ENCODE measurements at places on chromosomes 11 and 22.

- no peak for DNase-seq
Observed at GRCh38 chr22:29044657-29045176, 16.9 kb downstream of the C22orf31 start.

DNA sequence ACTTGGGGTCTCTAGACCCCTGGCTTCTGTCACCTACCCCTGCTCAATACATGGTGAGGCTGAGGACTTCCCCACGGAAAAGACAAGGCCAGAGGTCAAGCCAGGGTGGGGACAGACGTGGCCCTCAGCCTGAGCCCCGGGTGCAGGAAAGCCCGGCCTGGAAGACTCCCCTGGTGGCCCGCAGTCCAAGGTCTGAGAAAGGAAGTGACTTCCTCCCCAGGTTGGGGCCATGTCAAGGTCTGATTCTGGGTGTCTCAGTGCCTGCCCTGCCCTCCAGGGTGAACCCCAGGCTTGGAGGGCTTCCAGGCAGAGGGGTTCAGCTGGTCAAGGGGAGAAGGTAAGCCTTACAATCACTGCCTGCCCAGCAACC, 3.9 kb downstream of the CTSD start:
- no peak for DNase-seq

DNA sequence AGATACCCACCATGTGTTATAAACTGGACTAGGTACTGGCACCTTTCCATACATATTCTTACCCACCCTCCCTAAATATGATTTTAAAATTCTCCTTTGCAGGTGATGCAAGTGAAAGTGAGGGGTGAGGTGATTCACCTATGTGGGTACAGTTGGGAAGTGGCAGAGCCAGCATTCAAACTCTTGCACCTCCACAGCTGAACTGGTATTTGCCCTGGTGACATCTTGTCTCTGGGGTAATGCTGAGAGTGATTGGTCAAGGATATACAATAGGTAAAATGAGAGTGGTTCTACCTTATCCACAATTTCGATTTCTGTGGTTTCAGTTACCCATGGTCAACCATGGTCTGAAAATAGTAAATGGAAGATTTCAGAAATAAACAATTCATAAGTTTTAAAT, 288.2 kb downstream of the MIAT start:
- DNase-seq, result no peak

GRCh38 chr22:19713650-19714311, 522 bp upstream of the SEPTIN5 start:
- no peak for DNase-seq

All from HAP-1 (cell line).